NCI-H2171 treated with DMSO at 0.1 percent for 48 hours (cell line): ENCODE measurements at places on chromosomes 7 and 10.
A peak's percentile ranks its signal among the peaks of the same experiment; 100 is the strongest.

- DNase-seq: no peak
These were observed 2.5 kb downstream of the TNRC18 start for GRCh38 chr7:5420881-5421713.

DNA sequence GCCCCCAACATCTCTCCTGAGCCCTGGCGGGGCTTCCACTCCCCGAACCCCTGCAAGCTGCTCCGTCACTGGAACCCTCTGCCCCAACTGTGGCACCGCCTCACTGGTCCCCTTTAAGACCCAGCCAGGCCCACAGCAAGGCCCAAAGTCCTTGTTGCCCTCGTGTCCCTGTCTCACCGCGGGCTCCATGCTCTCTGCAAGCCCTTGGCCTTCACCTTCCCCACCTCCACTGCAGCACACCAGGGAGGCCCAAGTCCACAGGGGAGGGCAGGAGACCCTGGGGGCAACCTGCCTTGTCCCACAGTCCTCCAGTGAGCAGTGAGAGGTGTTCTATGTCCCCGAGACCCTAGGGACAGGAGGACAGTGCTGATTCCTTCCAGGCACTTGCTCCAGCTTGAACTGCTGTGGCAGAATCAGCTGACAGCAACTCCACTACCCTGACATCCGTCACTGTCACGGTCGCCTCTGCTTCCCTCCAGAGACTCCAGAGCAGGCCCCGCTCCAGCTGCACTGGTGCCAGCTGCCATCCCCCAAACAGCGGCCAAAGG lies 105.3 kb downstream of the CYTH3 start:
- peak; percentile 75 for DNase-seq

DNA sequence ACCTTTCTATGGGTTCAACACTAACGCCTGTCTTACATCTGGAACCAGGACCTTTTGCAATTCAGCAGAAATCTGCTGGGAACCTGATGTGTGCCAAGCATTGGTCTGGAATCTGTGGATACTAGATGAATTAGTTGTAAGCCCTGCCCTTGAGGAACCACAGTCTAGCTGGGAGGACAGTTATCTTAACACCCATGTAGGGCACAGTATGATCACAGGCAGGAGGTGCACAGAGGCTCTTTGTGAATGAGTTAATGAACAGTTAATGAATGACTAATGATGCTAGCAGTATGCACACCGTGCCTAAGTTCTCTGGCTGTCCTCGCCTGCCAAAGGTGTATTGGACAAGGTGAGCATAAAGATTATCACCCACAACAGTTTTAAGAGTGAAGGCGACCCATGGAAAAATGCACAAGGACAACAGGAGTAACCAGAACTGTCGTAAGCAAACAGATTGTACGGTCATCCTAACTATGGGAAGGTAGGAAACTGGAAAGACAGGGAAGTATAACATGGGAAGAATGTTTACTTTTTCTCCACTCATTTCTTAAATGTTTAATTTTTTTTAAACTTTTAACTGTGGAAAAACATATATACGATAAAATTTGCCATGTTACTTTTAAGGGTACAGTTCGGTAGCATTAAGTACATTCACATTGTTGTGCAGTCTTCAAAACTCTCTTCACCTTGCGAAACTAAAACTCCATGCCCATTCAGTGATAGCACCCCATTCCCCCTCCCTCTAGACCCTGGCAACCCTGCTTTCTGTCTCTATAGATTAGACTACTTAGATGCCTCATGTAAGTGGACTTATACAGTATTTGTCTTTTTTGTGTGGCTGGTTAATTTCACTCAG lies 139.9 kb downstream of the CXCL12 start:
- no peak for DNase-seq

DNA sequence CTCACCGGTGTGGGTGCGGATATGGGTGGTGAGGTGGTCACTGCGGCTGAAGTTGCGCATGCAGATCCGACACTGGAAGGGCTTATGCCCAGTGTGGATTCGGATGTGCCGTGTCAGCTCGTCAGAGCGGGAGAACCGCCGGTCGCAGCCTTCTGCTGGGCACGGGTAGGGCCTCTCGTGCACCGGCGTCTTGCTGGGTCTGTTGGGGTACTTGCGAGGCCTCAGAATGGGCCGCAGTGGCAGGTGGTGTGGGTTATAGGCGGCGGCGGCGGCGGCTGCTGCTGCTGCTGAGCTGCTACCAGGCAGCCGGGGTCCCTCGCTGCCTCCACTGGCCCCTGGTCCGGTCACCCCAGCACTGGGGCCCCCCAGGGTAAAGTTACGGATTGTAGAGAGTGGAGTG lies 2.7 kb downstream of the EGR2 start:
- DNase-seq: no peak

DNA sequence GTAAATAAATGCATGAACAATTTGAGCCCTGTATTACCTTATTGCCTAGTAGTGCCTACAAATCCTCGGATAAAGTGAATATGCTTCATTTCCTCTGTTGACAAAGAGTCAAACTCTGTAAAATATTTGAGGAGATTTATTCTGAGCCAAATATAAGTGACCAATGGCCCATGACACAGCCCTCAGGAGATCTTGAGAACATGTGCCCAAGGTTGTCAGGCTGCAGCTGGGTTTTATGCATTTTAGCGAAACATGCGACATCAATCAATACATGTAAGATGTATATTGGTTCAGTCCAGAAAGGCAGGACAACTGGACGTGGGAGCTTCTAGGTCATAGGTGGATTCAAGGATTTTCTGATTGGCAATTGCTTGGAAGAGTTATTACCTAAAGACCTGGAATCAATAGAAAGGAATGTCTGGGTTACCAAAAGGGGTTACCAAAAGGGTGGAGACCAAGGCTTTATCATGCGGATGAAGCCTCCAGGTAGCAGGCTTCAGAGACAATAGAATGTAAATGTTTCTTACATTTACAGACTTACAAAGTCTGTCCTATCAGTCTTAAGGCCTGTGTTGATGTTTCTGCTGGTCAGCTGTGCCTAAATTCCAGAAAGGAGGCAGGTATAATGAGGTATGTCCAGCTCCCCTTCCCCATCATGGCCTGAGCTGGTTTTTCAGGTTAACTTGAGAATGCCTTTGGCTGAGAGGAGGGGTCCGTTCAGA lies 220.1 kb upstream of the FZD1 start:
- no peak for DNase-seq

GRCh38 chr10:71973777-71974488 lies 9.7 kb downstream of the CHST3 start:
- no peak for DNase-seq

- DNase-seq: no peak
These were observed 27.7 kb downstream of the PSAP start for GRCh38 chr10:71823356-71823755.

DNA sequence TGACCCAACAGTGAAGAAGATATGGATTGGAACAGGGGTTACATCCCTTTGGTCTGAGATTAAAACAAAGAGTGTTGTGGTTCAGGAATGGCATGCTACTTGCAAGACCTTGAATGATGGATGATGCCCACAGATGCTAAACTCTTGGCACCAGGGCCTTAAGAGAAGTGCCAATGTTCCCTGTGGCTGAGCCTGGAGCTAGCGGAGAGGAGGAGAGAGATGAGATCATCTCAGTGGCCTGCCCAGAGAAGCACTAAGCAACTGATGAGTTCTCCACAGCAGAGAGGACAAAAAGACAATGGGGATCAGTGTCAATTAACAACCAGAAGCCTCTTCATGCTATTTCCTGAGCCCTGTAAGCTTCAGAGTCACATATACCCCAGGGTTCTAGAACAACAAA lies 97.8 kb downstream of the ELAPOR2 start:
- DNase-seq: no peak

GRCh38 chr7:14478834-14479510 lies 423.6 kb downstream of the DGKB start:
- DNase-seq: peak; percentile 5

DNA sequence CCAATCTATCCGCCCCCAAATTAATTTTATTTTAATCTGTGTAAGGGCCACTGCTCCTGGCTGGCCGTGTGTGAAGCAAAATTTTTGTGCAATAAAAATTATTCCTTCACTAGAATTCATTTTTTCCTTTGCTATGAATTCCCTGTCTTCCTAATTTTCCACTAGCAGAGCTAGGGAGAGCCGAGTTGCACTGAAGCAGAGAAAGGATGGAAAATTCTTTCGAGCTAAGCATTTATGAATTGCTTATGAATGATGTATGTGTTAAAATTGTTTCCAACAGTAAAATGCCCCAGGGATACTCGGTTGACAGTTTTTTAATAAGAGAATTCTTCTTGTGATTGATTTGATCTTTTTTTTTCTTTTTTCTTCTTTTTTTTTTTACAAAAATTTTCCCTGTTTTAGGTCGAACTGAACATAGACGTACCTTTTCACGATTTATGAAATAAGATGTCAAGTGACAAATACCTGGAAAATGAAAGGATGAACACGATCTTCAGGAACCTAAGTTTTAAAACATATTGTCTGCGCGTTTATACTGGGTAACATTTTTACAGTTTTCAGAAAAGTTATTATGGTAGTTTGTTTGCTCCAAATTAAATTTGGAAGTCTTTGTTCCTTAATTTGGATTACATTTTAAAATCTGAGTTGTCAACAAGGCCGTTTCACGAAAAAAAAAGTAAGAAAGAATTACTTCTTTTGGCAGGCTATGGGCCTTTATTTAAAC lies 288.8 kb upstream of the NFE2L3 start:
- DNase-seq: no peak

- no peak for DNase-seq
These were observed 2.9 kb downstream of the FZD8 start for GRCh38 chr10:35639021-35639727.

GRCh38 chr10:93513091-93513490 lies 16.7 kb downstream of the CEP55 start:
- DNase-seq: no peak

DNA sequence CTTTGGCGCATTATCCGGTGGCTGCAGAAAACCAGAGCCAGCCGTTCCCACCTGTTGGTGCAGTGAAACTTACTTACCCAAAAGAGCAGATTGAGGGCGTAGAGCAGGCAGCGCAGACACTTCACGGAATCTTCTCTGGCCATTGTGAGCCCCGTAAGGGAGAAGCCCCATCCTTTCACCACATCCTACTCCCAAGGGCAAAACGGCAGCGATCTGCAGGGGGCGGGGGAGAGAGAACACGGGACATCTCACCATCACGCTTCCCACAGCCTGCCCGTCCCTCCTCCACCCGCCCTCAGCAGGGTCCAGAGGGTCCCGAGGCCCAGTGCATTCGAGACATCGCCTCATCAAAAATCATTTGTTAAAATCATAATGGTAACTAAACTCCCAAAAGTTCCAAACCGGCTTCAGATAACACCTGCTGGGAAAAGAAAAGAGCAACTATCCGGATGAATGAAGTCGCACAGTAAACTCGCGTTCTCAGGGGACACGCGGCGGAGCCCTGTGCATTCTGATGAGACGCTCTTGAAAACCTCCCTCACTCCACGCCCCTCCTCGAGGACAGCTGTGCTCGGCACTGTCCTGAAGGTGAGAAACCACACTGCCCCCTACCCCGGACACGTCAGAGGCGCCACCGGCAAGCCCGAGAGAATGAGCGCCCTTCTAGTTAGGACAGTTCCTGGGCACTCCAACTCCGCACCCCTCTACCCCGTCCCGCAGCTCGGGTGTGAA lies 1.2 kb downstream of the TSPAN12 start:
- peak; percentile 19 for DNase-seq

- DNase-seq: no peak
These were observed 94.8 kb downstream of the KIAA1217 start for GRCh38 chr10:24303522-24304310.

GRCh38 chr10:49844775-49845595 lies 82.9 kb upstream of the OGDHL start:
- DNase-seq: no peak

- no peak for DNase-seq
These were observed 11.5 kb downstream of the GSAP start for GRCh38 chr7:77404641-77405040.

GRCh38 chr10:13784067-13784466 lies 197.3 kb downstream of the PRPF18 start:
- DNase-seq: no peak

DNA sequence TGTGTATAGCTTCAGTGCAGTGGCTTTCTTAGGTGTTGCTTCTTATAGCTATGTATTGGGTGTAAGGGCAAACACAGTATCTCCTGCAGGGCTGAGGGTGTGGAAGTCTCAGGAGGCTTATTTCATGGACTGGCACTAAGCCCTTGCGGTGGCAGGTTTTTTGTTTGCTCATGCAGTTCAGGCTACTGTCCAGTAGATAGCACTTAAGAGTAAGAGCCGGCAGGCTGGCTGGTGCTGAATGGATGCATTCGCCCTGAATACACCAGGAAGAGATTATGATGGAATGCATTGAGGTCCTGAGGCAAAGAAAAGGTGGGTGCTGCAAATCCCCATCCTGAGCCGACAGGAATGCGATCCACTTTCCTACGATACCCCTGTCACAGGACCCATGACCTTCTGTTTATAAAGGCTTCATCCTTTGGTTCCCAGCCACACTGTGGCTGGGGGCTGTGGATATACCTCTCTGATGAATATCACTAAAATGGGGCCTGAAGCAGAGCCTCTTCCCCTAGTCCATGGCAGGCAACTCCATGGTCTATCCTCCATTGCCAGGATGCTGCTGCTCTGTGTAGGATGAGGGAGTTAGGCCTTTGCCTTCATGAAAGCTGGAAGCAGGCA lies 44.9 kb downstream of the ANXA8 start:
- peak; percentile 4 for DNase-seq

DNA sequence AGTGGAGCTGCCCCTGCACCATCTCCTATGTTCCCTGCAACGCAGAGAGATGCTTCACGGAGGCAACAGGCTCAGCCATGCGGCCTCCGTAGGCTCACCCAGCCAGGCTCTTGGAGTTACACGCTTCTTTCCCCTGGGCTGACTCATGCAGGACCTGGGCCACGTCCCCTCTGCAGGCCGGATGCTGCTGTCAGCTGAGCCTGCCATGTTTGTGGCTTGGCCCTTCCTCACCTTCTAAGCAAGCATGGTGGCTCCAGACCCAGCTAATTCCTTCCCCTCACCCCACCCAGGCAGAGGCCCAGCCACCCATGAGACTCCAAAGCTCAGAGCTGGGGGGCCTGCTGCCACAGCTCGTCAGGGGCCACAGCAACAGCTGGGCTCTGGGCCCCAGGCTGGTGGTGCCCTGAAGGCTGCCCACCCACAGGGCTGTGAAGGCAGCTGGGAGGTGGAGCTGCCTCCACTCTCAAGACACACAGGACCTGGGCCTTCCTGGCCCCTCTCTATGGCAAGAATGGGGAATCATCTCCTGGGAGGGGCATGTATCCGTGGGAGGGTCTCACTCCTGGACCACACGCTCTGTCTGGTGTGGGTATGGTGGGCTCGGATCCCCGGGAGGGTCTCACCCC lies 219.6 kb downstream of the ELFN1 start:
- no peak for DNase-seq

GRCh38 chr7:150514748-150515222 lies at the start of gene GIMAP7:
Gene GIMAP7 (plus strand): TSS chr7:150514872. CDS start chr7:150519975, 5,103 bp downstream.
- DNase-seq: no peak

GRCh38 chr10:282294-283139 lies 147.3 kb downstream of the ZMYND11 start:
- no peak for DNase-seq

DNA sequence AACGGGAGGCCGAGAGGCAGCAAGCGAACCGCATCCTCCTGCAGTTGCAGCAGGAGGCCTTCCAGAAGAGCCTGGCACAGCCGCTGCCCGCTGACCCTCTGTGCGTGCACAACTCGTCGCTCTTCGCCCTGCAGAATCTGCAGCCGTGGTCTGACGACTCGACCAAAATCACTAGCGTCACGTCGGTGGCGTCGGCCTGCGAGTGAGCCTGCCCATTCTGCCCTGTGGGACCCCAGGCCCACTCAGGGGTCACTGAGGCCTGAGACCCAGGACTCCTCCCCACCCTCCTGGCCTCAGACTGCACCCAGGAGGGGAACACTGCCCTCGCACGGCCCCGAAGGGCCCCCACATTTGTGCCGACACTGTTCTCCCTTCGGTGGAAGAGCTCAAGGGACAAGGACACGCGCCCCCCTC lies 5.6 kb downstream of the TLX1 start:
- DNase-seq: no peak

GRCh38 chr7:69961436-69961835 lies 363.2 kb downstream of the AUTS2 start:
- no peak for DNase-seq
